ENCODE measurements at places on chromosomes 3 and 15.

DNA sequence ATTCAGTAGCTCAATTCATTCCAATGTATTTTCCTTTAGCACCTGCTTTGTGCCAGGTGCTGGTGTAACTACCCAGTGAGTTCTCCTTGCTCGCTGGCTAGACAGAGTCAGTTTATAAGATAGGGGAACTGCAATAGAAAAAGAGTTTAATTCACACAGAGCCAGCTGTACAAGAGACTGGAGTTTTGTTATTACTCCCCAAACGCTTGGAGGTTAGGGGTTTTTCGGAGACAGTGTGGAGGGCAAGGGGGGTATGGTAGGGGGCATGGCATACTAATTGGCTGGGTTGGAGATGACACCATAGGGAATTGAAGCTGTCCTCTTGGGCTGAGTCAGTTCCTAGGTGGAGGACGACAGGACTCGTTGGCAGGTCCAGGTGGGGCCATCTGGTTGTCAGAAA is 5.4 kb upstream of the CFAP91 start:
- no peak for ATAC-seq

- peak; percentile 99 for ATAC-seq
Measured at GRCh38 chr3:197428117-197428801, 127.5 kb downstream of the BDH1 start.

DNA sequence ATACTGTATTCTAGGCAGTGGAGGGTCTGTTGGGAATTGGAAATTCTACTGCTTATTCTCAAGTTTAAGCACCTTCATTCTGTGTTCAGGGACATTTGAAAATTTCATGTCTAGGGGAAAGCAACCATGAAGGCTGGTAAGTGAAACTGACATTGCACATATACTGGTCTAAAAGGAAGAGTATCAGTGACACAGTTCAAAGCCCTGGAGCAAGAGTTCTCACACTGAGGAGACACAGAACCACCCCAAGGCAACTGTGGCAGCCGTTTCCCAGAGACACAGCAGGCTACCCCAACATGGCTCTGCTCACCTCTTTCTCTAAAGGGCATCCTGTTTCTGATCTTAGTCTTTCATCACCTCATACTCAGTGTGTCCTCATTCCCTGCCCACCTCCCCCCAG is 67.5 kb downstream of the KCNMB2 start:
- ATAC-seq, result no peak

DNA sequence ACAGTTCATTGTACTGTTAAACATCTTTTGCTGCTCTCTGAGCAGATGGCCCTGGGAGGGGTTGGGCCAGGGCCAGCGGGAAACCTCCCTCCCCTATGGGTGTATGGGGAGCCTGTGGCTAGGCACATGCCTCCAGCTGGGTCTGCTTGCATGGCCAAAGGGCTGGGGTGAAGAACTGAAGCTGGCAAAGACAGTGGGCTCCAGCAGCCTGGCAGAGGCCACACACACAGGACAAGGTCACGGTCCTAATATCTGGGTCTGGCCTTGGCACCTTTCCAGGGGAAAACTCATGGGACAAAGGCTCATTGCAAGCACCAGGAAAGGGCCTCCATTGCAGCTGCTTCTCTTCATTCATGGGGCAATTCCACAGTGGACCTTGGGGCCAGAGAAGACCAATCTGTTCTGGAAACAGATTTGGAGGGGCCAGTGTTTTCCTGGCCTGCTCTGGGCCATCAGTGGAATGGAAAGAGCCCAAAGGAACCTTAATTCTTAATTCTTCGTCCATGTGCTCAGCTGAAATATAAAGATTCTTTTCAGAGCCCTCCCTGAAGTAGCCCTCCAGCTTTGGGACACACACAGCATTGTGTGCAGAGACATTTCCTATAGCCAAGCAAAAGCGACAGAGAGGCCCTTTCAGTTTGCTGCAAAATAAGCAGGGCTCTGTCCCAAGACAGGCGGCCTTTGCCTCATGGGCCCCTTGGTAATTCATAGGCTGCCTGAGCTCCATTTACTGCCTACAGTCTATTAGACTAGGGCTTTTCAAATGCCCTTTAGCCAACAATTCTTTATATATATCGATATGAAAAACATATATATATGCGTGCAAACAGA is 11.3 kb upstream of the LIMD1 start:
- ATAC-seq, result peak; percentile 63

GRCh38 chr3:134339331-134339730 is 34.9 kb downstream of the AMOTL2 start:
- no peak for ATAC-seq

- ATAC-seq, result peak; percentile 53
Measured at GRCh38 chr15:40843885-40844695, at the start of gene SPINT1. Gene SPINT1 (plus strand): TSS chr15:40844048. CDS start chr15:40844555, 507 bp downstream.

DNA sequence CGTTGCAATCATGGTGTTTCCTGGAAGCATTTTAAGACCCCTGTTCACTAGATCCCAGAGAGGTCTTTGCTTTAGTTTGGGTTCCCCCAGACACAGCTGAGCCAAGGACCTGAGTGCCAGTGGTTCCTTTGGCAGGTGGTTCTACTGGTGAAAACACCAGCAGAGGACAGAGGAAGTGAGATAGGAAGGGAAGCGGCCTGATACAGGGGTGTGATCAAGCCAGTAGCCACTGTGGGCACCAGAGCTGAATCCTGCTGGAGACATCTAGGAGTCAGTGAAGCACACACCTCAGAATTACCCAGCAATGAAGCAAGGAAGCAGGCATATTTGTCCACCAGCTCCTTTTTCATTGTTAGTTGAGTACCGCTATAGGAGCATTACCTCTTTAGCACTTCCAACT is 243.2 kb upstream of the NR2E3 start:
- no peak for ATAC-seq

GRCh38 chr3:12312010-12312409 is 23.1 kb downstream of the PPARG start:
- no peak for ATAC-seq

DNA sequence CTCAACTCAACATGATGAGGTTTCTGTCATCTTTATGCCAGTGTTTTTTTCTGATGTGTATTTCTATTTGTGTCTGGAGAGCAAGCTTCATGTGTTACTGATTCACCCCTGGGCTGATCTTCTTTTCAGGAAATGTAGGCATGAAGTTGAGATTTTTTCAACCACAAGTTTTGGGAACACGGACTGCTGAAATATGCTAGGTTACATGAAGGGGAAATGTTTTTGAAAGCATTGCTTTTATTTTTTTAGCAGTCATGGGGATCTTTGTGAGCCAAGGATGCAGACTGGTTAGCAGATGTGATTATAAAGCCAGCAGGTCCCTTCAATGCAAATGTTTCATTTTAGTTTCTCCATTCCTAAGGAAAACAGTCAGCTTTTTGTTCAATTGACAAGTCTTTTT is 219.3 kb upstream of the COL8A1 start:
- ATAC-seq, result no peak

DNA sequence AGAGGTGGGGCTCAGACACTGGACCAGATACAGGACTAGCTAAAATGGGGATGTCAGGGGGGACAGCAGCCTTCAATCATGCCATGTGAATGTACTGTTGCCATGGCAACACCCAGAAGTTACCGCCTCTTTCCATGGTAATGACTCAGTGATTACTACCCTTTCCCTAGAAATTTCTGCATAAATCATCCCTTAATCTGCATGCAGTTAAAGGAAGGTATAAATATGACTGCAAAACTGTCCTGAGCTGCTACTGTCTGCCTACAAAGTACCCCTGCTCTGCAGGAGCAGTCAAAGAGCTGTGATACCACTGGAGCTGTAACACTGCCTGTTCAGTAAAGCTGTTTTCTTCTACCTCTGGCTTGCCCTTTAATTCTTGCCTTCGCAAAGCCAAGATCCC is 168.2 kb downstream of the PEAK1 start:
- ATAC-seq, result peak; percentile 97
